Cardiac muscle cell (in vitro differentiated cells and primary cell): ENCODE measurements at places on chromosomes 4 and X.
A peak's percentile ranks its signal among the peaks of the same experiment; 100 is the strongest.

GRCh38 chrX:111719426-111720210 is 38.6 kb downstream of the ALG13 start:
- H3K4me1 ChIP-seq, result no peaks in the 10 kb centered on the region
- H3K36me3 ChIP-seq, result peaks cover 5% of the 10 kb centered on the region
- peak; percentile 33 for DNase-seq
- peak overlapping the region; percentile 59 for H3K27ac ChIP-seq

DNA sequence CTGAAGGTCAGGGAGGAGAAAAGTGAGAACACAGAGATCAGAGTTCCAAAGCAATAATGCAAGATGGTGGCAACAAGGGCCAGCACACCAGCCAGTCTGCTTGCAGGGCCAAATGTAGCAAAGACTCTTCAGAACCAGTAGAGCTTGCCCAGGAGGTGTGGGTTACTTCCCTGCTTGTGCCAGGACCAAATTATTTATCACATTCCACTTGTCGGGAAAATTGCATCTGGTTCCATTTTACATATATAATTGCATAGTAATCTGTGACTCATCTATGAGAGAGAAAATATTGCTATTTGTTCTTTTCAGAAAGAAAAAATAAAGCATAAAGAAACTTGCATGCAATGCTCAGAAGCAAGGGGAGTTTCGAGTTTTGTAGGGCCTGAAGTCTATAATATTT is 41.4 kb downstream of the MAML3 start:
- peaks cover 5% of the 10 kb centered on the region for H3K4me1 ChIP-seq
- H3K27ac ChIP-seq, result no peak overlapping the region
- H3K27me3 ChIP-seq, result no peaks in the 10 kb centered on the region

- H3K4me1 ChIP-seq, result no peaks in the 10 kb centered on the region
- peaks cover 54% of the 10 kb centered on the region for H3K27me3 ChIP-seq
- H3K36me3 ChIP-seq, result no peaks in the 10 kb centered on the region
- H3K4me3 ChIP-seq, result peak overlapping the region; percentile 28
- H3K27ac ChIP-seq, result no peak overlapping the region
- DNase-seq, result no peak
Measured at GRCh38 chrX:137574102-137574783, 8.3 kb downstream of the ZIC3 start.

- no peaks in the 10 kb centered on the region for H3K4me1 ChIP-seq
- DNase-seq, result no peak
- no peak overlapping the region for H3K27ac ChIP-seq
- H3K27me3 ChIP-seq, result peaks cover 3% of the 10 kb centered on the region
Measured at GRCh38 chr4:184845367-184846021, 19.7 kb upstream of the ACSL1 start.

- DNase-seq, result no peak
- no peak overlapping the region for H3K4me3 ChIP-seq
- no peaks in the 10 kb centered on the region for H3K27me3 ChIP-seq
Measured at GRCh38 chr4:73028621-73029020, 40.9 kb downstream of the COX18 start.
